ENCODE measurements at places on chromosomes 6 and 20. TPM values are rescaled to one million over a fixed set of nuclear protein-coding genes. Genes with fewer than 3 reads are reported as not detected.

DNA sequence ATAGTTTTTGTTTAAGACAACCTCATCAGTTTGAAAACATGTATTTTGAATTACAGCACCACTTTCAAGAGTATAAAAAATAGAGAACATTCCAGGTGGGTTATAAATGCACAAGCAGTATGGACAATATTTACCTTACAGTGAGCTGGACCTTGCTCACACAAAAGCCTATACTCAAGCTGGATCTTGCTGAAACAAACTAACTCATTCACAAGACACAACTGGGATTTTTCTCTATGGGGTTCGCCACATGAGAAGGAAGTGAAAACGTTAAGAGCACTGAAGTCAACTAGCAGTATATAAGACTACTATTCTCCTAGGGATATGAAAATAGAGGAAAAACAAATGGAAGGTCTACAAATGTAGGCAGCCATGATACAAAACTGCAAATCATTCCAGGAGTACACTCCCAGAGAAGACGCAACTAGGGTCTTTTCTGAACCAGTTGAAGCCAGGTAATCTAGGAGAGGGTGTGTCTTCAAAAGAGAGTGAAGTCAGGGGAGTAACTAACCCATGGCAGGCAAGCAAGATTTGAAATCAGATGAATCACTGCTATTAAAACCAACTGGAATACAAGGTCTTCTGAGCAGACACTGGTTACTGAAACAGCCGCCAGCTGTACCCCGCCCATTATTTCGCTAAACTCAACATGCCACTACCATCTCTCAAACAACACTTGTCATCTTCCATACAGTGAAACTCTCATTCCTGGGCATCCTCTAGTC is 26.5 kb downstream of the STAU1 start:
- no peak for DNase-seq

DNA sequence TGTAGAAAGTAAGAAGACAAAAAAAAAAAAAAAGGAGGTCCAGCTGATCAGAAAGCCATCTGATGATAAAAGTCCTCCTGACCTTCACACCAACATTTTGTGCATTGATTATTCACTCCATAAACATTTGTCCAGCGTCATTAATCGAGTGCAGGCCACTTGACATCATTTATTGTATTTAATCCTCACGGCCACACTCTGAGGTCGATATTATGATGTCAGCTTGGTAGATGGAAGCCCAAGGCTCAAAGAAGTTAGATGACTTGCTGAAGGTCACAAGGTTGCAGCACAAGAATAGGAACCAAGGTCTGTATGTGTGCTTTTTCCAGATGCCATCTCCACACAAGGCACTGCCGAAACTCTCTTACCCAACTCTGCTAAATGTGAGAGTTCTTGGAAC is 328.4 kb downstream of the KIF16B start:
- no peak for DNase-seq

Gene HNF4A
- not detected for total RNA-seq

Gene COL20A1
- not detected for total RNA-seq

Gene FRK
- 8.1 TPM for total RNA-seq

- no peak for DNase-seq
Measured at GRCh38 chr6:31718265-31718664, 3.1 kb downstream of the LY6G6D start.

DNA sequence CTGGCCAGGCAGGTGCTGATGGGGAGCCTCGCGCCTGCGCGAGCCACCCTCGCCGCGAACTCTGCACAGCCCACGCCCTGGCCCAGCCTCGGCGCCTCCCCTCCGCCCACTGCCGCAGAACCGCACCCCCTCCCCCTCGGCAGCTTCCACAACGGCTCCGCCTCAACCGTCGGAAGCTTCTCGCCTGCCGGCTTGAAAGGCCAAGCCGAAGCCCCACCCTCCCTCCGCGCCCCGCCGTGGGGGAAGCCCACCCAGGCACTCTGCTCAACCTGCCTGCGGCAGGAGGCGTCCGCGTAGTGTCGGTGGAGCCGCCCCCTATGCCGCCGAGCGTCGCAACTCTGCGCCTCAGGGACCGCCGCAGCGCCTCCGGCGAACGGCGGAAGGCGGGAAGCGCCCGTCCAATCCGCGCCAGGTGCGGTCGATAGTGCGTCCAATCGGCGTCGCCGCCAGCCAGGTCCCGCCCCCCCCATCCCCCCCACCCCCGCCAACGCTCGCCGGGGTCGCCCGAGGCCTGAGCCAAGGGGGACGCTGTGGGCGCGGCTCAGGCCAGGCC is at the start of gene SYCP2:
TSS of gene SYCP2 (minus strand) at position 342 of the 553 bp plus-strand sequence. CDS start 11,224 bp downstream, outside the sequence.
- DNase-seq = no peak

Gene CRISP3
- total RNA-seq = not detected

All from epithelial cell of proximal tubule (primary cell).